ENCODE measurements at places on chromosomes 3 and 15.

GRCh38 chr3:78427303-78427702 is 1340.5 kb downstream of the ROBO1 start:
- DNase-seq: no peak

DNA sequence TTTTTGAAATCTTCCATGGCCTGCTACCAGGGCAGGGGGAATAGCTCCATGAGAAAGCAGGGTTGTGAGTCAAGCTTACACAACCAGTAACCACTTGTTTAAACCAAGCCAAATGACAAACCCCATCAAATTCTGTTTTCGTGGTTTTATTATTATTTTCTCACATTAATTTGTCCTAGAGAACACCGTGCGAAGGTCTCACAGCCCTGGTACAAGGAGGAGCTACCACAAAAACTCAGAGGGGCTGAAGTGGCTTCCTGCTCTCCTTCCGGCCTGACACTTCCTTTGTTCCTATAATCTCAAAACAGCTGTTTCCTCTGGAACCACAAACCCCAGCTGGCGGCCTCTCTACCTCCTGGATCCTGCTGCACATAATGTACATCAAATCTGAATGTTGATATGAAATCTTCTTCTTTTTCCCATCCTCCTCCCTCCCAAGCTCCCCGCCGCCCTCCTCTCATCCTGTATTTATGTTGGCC is 375.9 kb downstream of the MCTP2 start:
- DNase-seq: no peak

DNA sequence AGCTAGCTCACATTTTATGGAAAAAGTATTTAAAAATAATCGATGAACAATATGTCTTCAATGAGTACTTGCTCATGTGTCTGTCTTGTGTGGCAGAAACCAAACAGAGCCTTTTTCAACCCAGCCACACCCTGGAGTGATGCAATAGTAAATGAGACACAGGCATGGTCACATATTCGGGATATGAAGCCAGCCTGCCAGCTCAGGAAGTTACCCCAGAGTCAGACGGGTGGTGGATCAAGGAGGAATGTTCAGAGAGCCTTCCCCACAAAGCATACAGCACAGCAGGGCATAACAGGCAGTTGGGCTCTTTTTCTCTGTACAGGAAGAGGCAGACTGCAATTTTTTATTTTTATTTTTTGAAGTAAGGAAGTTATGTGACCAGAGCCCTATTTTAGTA is 27.3 kb downstream of the LARP6 start:
- no peak for DNase-seq

DNA sequence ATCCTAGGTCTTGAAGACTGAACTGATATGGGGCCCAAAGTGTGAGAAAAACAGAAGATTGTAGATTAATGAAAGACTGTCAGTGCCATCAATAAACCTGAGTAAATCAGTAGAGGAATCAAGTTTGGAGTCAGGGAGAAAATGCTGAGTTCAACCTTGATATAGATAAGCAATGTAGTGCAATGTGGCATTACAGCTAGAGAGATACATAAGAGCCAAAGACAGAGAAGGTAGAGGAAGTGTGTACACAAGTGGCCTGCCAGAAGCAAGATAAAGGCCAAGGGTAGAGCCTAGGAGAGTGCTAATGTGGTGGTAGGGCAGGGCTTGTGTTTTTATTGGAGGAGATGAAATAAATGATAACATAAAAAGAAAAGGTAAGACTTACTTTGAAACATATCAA is 26.0 kb upstream of the EID1 start:
- no peak for DNase-seq

- no peak for DNase-seq
These were observed 12.9 kb downstream of the PLS1 start for GRCh38 chr3:142609136-142609535.

- DNase-seq: no peak
These were observed 104.4 kb upstream of the C2CD4B start for GRCh38 chr15:62269504-62269903.

GRCh38 chr3:153051427-153052095 is 110.5 kb upstream of the RAP2B start:
- no peak for DNase-seq

DNA sequence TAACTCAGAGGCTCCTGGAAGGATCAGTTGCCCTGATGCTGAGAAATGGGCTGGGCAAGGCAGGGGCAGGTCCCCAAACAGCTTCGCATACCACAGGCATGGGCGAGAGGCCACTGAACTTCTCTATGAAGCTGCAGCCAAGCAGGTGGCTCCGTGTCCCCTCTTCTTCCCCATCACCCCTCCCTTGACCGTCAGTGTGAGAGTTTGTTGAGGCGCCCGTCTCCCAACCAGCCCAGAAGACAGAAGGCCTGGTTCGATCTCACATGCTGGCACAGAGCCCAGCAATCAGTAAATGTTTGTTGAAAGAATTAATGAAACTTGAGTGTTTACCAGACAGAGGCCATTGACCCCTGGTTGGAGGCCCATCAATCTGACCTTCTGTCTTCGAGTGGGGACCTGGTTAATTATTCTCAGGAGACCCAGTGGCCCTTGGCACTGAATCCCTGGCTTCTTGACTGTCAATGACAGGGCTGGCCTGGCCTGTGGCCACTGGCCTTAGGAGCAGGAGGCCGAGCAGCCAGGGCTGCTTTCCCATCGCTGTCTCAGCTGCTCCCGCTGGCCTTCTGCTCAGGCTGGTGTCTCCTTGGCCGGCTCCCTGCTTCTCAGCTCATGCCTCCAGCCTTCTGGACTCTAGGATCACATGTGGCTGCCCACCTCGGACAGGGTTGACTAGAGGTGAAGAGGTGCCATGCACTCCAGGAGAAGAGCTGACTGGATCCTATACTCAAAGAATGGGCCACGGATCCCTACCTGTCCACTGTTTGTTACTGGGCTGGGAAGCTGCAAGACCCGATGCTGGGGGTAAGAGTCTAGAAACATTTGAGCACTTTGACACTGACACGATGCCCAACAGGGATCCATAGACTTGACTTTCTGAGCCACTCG is 113.4 kb downstream of the ASB7 start:
- DNase-seq: no peak

DNA sequence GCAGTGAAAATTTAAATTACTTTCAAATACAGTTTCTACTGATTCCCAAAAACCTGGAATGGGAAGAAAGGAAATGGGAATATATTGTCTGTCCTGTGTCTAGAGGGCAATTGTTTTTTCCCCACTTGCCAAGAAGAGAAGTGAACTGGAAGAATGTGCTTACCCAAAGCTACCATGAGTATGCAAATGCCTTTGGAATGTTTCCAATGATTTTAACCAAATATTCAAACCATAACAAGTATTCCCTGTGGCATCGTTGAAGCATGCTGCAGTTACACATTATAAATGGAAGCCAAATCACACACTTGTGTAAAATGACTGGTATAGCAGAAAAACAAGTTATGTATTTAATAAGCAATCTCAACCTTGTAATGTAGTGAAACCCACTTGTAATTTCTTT is 368.2 kb downstream of the GBE1 start:
- no peak for DNase-seq

DNA sequence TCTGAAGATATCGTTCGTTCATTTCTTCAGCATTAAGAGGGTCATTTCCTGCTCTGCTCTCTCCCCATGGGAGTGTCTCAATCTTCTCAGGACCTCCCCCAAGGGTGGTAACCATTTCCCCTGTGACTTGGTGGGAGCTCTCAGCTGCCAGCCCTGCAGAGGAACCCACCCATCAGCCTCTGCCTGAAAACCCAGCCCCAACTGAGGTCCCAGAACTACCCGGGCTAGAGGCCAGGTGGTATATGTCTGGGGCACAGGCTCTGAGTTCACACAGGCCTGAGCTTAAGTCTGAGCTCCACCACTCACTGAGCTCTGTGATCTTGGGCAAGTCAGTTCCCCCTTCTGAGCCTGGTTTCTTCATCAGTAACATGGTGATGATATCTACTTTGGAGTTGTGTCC is 10.0 kb upstream of the ATP2B2 start:
- DNase-seq: no peak

GRCh38 chr15:63436872-63437375 is 55.3 kb upstream of the CA12 start:
- no peak for DNase-seq

- DNase-seq: no peak
These were observed 28.2 kb upstream of the DNAJC19 start for GRCh38 chr3:181017690-181018089.

DNA sequence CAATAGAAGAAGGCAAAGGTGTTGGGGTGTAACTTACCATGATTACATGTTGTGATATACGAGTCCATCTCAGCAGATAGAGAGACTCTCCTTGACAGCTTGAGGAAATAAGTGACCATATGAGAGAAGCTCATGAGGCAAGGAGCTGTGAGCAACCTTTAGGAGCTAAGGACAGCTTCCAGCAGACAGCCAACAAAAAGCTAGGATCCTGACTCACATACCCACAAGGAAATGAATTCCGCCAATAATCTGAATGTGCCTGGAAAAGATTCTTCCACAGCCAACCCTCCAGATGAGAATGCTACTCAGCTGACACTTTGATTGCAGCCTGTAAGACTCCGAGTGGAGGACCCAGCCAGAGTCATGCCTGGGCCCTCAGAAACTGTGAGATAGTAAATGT is 339.6 kb upstream of the TPRG1 start:
- DNase-seq: no peak

GRCh38 chr15:81225161-81225671 is 28.5 kb downstream of the IL16 start:
- no peak for DNase-seq

GRCh38 chr3:190552969-190553759 is 39.3 kb downstream of the IL1RAP start:
- DNase-seq: no peak

DNA sequence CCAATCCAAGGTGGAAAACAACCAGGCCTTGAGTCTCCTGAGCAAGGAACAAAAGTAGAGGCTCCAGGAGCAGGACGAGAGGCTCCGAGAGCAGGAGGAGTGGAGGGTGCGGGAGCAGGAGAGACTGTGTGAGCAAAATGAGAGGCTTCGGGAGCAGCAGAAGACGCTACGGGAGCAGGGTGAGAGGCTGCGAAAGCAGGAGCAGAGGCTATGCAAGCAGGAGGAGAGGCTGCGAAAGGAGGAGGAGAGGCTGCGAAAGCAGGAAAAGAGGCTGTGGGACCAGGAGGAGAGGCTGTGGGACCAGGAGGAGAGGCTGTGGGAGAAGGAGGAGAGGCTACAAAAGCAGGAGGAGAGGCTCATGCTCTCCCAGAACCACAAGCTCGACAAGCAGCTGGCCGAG is 60.3 kb upstream of the UBE2Q2 start:
- DNase-seq: no peak

- DNase-seq: no peak
These were observed 184.8 kb downstream of the LRRN1 start for GRCh38 chr3:3984053-3984452.

DNA sequence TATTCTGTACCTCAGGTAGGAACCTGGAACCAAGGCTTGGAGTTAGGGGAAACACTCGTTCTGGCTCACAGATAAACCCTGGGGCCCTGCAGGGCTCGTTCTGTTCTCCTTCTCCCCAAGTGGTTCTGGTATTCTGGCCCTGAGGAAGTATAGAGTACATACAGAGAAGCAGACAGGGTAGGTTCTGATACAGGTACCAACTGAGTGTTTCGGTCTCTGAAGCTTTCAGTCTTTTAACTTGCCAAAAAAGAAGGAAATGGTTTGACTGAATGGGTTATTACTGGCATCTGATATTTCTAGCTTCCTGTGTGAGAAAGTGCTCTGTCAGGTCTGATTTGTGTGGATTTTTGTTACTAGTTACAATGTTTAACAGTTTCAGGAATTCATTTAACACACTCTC is 67.3 kb downstream of the UBE2E2 start:
- DNase-seq: peak; percentile 46

DNA sequence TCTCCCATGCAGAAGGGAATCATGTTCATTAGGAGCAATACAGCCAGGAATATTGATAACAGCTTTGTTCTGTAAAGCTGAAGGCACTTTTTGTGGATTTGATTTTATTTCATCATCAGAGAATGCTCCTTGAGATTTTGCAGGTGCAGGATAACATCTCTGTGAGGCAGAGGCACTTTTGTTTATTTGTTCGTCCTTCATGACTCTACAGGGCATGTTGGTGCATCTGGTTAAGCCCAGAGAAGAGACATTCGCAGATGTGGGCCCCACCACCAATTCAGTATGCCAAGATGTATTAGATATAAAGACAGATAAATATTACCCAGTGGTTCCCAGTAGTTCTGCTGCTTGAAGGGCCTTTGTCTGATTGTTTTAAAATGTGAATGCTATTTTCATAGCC is 368.1 kb upstream of the SEMA6D start:
- no peak for DNase-seq

DNA sequence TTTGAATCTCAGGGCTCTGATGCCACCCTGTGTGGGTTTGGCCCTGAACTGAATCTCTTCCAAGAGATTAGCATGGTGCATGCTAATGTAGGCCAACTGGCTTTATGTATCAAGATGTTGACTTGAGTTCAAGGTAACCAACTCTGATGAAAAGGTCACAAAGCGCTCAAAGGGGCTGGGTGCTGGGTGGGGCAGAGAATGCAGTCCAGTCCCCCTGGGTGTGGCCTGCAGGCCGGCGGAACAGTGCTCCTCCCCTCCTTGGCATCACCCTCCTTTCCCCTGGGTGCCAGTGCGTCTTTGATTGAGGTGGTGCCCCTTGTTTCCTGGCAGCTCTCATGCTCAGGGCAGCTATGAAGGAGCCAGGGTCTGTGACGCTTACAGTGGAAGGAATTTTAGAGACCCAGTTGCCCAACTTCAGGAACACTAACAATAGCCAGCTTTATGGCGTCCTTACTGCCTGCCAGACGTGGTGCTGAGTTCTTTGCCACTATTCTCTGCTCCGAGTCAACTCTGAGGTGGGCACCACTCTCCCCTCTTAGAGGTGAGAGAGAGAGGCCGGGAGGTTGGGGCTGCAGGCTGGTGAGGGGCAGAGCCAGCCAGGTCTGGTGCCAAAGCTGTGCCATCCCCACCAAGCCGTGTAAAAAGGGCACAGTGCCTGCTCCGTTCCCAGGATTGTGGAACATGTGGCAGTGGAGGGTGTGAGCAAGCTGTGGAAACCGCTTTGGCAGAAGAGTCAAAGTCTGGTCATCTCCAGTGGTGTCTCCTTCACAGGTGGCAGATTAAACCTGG is 9.8 kb downstream of the SYNM start:
- DNase-seq: no peak

GRCh38 chr15:65920121-65920520 is 50.8 kb downstream of the RAB11A start:
- no peak for DNase-seq

DNA sequence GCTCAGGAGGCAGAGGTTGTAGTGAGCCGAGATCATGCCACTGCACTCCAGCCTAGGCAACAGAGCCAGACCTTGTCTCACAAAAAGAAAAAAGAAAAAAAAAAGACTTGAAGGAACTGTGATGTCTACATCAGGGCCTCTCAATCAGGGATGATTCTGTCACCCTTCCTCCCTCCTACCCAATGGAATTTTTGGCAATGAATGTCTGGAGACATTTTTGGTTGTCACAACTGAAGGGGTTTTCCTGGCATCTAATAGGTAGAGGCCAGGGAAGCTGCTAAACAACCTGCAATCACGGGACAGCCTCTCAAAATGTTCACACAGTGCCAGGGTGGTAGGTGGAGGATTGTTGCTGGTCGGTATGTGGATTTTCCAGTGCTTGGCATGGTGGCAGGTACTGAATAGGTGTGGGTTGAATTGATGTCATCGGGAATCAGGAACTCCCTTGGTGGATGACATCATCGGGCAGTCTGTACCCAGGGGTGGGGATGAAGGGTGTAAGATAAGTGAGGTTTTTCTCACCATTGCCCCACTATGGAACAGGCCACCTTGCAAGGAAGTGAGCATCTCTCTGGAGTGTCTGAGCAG is 71.3 kb downstream of the MESD start:
- no peak for DNase-seq

Data from GM06990 (cell line).